ENCODE measurements at places on chromosomes 3 and 15. TPM values are rescaled to one million over a fixed set of nuclear protein-coding genes. Genes with fewer than 3 reads are reported as not detected.

DNA sequence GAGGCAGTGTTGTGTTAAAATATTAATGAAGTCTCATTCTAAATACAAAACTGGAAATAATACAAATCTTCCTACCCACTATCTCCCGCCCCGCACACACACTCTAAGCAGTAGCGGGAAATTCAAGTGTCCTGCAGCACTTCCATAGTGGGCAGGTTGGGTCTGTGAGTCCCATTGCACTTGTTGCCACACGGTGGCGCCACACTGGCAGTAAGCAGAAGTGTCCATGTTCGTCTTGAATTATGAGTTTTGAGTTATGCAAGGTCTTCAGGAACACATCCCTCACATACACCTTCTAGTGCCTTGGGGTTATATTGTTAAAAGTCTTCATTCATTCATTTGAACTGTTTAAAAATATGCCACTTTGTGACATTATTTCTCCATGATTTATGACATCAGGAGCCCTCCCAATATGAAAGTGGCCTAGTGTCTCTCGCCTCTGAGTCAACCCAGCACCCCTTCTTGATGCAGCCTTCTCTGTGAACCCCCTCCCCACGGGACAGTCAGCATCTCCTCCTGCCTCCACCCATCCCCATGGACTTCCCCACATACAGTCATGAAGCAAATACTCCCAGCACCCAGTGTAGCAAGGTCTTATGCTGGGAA is 17.6 kb upstream of the CCDC174 start:
- DNase-seq, result no peak

- no peak for DNase-seq
Measured at GRCh38 chr15:68424754-68425390, 7.1 kb downstream of the ITGA11 start.

Gene RTP3
- total RNA-seq, result not detected

Gene LIPH
- total RNA-seq, result 2.0 TPM

Gene DHX30
- total RNA-seq, result 61.7 TPM
